Kasumi-1 (cell line): ENCODE measurements at places on chromosomes 16 and 17.

DNA sequence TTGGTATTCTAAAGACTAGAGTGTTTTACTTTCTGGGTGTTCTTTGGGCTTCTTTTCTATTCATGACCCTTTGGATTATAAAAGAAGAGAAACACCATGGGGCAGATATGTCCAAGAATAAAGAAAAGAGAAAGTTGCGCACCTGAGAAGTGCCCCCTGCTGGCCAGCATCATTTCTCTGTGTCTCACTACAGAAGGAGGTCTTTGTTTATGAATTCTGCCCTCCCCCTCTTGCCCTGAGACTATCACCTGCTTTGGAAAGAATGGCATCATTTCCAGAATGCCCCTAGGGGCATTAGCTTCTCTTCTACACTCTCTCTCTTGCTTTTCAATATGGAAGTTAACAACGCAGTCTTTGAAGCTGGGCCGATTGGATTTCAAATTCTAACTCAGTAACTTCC lies 45.0 kb downstream of the CDH13 start:
- DNase-seq: no peak

- no peak for DNase-seq
These were observed 65.1 kb upstream of the HAS3 start for GRCh38 chr16:69040144-69040909.

DNA sequence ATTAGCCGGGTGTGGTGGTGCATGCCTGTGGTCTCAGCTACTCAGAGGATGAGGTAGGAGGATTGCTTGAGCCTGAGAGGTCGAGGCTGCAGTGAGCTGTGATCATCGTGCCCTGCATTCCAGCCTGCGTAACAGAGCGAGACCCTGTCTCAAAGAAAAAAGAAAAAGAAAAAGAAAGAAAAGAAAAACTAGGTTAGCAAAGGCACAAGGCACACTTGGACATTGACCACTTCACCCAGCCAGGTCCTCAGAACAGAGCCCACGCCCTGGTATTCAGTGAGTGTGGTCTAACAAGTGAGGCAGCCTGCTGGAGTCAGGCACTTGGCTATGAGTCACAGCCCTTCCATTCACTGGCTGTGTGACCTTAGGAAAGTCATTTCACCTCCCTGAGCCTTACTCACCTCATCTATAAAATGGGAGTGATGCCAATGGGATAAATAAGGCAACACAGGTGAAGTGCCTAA lies 10.4 kb downstream of the MILR1 start:
- DNase-seq: no peak

DNA sequence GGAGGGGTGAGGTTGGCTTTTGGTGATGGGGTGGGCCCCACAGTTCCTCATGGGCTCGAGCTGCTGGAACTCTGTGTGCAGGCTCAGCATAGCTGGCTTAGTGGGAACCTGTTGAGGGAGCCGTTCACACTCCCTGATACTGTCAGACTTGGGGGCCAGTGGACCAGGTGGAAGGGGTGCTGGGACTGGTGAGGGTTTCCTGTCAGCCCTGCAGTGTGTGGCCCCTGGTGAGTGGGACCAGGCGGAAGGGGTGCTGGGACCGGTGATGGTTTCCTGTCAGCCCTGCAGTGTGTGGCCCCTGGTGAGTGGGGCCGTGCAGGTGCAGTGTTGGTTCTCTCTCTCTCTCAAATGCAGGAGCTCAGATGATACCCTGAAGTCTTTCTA lies 45.1 kb upstream of the ZNF750 start:
- no peak for DNase-seq

GRCh38 chr17:78391843-78392242 lies 13.4 kb downstream of the PGS1 start:
- DNase-seq: no peak

DNA sequence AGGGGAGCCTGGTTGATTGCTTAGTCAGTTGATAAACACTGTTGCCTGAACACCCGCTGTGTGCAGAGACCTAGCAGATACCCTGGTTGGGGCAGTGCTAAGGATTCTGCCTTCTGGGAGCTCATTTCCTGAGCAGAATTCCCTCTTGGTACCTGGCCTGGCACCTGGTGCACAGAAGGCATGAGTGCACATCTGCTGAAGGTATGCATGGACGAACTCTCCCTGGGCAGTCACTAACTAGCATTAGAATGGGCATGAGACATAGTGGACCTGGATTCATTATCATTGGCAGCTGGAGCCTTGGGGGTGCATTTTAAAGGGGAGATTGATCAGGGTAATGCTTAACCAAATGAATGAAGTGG lies 13.1 kb downstream of the ADCY7 start:
- DNase-seq: no peak

- no peak for DNase-seq
These were observed 30.2 kb upstream of the RASD1 start for GRCh38 chr17:17526369-17526768.

GRCh38 chr17:64505340-64506200 lies 519 bp downstream of the DDX5 start:
- peak; percentile 93 for DNase-seq
